CD4-positive, alpha-beta T cell treated with Interleukin-2 at 100 ng/mL for 4 hours (primary cell): ENCODE measurements at places on chromosomes 5 and 9.

- peak; percentile 89 for DNase-seq
Observed at GRCh38 chr5:132425009-132425937, 55.8 kb downstream of the SLC22A5 start.

DNA sequence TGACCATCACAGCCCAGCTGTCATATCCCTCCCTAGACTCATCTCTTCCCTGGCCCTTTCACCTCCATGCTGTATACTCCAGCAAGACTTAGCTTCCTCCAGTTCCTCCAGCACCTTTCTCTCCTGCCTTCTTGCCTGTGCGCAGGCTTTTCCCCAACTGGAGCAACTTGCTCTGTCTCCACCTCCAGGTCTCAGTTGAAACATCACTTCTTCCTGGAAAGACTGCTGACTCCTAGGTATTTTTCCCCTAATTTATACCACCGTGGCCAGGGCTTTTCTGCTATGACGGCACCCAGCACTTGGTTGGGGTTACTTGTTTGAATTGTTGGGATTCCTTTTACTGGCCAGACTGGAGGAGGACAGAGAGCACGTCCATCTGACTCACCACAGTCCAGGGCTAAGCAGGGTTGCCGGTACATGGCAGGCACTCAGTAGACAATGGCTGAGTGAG, 67.5 kb downstream of the KCNIP1 start:
- DNase-seq = no peak

DNA sequence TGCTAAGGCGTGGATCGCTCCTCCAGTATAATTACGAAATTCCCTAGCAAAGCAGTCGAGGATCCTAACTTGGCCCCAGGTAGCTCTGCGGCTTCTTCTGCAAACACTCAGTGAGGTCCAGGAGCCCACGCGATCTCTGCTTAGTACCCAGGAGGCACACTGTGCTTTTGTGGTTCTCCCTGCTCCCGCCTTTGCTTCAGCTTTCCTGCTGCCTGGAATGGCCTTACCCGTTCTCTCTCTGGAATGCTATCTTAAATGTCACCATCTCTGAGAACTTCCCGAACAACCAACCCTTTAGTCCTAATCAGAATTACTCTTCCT, 639 bp downstream of the INVS start:
- no peak for DNase-seq

DNA sequence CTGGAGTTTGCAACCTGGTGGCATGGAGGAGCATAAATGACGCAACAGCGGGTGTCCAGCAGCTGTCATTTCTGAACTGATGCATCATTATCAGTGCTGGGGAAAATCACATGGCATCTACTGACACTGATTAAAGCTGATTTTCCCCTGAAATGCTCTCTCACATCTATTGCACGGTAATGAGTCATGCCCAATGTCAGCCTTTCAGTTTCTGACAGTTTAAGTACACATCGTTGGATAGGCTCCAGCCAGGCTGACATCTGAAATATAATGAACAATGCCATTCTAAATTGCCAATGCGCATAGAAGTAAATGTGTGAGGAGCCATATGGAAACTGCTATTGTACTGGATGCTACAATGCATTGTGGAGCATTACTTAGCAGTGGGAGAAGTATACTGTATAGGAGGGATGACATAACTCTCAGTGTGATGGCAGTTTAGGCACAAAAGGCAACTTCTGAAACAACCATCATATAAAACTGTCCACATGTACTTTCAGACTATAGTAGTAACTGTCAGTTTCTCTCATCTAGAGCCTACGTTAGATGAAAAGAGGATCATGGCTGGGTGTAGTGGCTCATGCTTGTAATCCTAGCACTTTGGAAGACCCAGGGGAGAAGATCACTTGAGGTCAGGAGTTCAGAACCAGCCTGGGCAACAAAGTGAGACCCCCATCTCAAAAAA, 389.3 kb upstream of the DMAC1 start:
- DNase-seq = no peak

DNA sequence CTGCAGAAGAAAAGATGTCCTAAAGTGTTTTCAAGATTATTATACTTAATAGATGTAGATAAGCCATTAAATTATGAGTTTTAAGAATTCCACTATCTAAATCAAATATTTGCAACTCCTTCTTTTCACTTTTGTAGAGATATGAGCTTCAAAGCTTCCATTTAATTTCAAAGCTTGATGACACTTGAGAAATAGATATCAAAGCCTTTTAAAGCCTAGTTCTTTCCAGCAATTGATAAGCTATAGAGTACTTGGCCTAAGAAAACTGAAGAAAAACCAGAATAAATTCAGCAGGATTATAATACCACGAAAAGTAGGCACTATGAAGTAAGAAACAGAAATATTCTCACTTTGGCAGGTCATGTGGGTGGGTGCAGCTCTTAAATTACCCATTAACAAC, 1.7 kb downstream of the TNFSF8 start:
- no peak for DNase-seq

- DNase-seq = no peak
Observed at GRCh38 chr9:79880626-79881025, 308.9 kb downstream of the TLE4 start.

- DNase-seq = no peak
Observed at GRCh38 chr9:72441848-72442607, 77.0 kb upstream of the ZFAND5 start.

- no peak for DNase-seq
Observed at GRCh38 chr9:114480746-114481435, 24.4 kb downstream of the WHRN start.

- no peak for DNase-seq
Observed at GRCh38 chr9:20043461-20043860, 254.6 kb upstream of the SLC24A2 start.

DNA sequence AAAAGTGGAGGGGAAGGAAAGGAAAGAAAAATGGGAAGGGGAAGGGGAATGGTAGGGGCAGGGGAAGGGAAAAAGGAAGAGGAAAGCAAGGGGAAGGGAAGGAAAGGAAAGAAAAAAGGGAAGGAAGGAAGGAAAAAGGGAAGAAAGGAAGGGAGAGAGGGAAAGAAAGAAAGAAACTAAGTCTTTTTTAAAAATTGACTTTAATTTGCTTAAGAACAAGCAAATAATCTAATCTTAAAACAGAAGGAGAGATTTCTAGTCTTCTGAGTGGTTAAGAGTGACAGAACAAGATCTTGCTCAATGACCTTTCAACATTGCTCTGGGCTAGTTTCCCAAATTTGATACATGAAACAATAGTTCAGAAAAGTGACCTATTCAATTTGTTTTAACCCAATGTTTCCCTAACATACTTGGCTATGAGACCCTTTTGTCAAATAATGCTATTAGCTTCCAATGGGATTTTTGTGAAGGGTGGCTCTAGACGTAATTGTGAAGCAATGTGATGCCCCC, 33.4 kb upstream of the GLIS3 start:
- no peak for DNase-seq

DNA sequence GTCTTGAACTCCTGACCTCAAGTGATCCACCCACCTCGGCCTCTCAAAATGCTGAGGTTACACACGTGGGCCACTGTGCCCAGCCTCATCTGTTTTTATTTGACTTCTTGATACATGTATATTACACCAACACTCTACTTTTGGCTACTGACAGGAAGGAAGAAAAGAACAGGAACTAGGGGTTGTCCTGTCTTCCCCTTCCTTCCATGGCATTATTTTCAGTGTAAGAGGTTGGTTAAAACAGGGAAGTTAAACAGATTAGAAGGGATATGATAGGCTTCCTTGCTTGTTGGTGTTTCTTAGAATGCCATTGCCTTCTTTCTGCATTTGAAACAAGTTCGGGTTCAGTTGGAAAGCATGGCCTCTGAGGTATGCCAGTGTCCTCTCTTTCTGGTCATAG, 312.8 kb downstream of the NDUFS4 start:
- no peak for DNase-seq

DNA sequence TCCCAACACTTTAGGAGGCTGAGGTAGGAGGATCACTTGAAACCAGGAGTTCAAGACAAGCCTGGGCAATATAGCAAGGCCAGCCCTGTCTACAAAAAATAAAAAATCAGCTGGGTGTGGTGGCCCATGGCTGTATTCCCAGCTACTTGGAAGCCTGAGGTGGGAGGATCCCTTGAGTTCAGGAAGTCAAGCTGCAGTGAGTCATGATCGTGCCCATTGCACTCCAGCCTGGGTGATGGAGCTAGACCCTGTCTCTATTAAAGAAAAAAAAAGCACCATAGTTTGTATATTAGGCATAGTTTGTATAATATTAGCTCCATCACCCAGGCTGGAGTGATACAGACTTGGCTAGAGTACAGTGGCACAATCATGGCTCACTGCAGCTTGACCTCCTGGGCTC, 9.6 kb upstream of the NME5 start:
- DNase-seq = no peak

DNA sequence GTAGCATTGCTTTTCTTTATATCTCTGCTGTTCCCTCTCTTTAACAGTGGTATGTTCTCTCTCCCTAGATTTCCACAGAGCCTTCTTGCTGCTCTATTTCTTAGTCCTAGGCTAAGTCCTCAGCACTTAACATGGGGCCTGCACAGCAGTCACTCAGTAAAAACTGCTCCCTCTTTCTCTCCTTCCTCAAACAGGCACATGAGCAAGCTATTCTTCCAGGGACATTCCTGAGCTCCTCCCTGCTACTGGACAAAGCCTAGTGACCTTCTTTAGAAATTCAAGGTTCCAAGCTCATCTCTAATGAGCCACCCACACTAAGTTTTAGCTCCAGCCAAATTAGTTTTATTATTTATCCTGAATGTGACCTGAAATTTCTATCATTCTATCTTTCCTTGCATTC, 39.5 kb downstream of the TRIM32 start:
- DNase-seq = no peak

GRCh38 chr5:158011422-158011821, 152.5 kb upstream of the CLINT1 start:
- DNase-seq = no peak

DNA sequence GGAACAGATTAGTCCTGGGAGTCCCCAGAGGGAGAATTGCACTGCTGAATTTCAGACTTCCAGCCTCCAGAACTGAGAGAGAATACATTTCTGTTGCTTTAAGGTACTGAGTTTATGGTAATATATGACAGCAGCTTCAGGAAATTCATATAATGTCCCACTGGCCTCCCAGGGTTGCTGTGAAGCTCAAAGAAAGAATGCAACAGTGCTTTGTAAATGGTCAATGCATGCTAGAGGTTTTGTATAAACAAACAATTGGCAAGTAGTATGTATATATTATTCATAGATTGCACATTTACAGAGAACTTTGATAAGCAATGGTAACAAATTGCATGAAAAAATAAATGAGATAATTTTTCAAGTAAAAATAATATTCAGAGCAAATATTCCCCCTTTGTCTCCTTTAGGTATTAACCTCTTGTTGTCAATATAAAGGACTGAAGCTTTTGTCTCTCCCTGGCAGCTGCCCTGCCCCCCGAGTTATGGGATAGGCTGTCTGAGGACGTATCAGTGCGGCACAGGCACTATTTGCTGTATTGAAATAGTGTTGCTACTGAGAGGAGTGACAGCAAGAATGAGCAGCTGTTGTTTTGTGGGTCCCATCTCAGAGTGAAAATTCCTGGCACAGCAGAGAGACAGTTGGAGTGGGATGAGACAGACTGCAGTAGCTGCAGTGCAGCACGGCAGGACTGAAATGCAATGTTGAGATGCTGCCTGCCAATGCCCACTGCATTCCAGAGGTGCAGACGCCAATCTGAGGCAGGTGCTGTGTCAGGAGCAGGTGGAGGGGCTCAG, 194.2 kb upstream of the GLRA1 start:
- DNase-seq = no peak

DNA sequence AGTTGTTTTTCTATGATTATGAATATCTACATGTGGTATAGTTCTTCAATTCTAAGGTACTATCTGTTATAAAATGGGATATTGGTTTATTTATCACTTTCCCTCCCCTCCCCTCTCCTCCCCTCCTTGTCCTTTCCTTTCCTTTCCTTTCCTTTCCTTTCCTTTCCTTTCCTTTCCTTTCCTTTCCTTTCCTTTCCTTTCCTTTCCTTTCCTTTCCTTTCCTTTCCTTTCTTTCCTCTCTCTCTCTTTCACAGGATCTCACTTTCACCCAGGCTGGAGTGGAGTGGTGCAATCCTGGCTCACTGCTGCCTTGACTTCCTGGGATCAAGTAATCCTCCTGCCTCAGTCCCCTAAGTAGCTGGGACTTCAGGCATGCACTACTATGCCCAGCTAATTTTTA, 466.8 kb downstream of the DMAC1 start:
- DNase-seq = no peak

- DNase-seq = no peak
Observed at GRCh38 chr9:112310826-112311225, 22.6 kb downstream of the PTBP3 start.

DNA sequence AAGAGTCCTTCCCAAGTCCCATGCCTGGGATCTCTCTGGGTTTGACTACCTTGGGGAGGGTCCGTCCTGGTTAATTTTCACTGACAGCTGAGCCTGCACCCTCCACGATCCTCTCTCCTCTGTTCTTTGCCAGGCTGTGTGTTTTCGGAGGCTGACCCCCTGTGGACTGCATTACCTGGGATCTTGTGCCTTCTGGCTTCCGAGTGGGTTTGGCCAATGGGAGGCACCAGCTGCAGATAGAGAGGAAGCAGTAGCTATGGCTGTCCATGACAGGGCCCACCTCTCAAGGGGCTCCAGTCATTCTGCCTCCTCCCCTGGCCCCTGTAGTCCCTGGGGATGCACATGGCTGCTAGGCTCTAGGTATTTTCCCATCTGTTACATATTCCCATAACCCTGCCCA, 285.0 kb downstream of the DMRT2 start:
- DNase-seq = no peak

DNA sequence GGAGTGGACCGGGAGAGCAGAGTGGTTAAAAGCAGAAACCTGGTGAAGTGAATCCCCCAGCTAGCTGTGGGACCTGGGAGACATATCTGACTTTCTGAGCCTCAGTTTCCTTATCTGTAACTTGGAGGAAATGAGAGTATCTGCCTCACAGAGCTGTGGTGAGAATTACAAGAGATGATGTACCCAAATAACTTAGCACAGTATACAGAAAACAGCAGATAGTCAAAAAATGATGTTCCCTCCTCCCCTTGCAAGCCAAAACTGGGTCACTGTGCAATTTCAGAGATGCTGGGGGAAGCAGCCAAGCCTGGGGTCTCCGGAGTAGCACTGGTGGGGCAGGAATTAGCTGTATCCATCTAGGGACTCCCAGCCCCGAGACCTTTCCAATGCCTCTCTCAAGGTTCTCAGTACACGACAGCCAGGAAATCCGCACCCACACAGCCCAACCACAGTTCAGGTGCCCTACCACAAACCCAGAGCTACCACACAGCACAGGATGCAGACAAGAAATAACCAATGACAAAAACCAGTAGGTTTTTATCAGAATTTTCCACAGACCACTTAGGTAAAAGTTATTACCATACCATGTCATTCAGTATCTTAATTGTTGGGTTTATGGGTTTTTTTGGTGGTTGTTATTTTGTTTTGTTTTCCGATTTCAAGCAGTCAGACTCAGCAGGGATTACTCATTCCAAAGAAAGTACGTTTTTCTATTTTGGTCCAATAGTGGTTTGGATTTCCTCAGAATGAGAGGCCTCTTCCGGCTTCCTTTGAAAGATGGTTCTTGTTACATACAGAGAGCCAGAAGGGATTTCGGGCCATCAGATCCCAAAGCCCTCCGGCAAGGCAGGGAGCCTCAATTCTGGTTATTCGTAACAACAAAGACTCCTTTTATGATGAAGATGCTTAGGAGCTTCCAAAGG, 4.9 kb upstream of the HRH2 start:
- peak; percentile 78 for DNase-seq
